Gastrocnemius medialis (tissue), 4 donors: ENCODE measurements at places on chromosomes 6 and 20. TPM values are rescaled to one million over a fixed set of nuclear protein-coding genes. Genes with fewer than 3 reads are reported as not detected.

The CCR6 gene
- total RNA-seq = not detected

GRCh38 chr6:21769405-21769861 lies 175.9 kb downstream of the SOX4 start:
- H3K36me3 ChIP-seq = no peaks in the 10 kb centered on the region
- no peaks in the 10 kb centered on the region for H3K27me3 ChIP-seq
- peaks cover 15% of the 10 kb centered on the region for H3K4me1 ChIP-seq
- no peak overlapping the region for H3K4me3 ChIP-seq
- peak overlapping the region; percentile 57 for H3K27ac ChIP-seq

GRCh38 chr20:46204594-46205186 lies 86.6 kb downstream of the CD40 start:
- no peak overlapping the region for H3K27ac ChIP-seq
- no peaks in the 10 kb centered on the region for H3K36me3 ChIP-seq
- peaks cover 4% of the 10 kb centered on the region for H3K4me1 ChIP-seq
- H3K4me3 ChIP-seq = no peak overlapping the region

DNA sequence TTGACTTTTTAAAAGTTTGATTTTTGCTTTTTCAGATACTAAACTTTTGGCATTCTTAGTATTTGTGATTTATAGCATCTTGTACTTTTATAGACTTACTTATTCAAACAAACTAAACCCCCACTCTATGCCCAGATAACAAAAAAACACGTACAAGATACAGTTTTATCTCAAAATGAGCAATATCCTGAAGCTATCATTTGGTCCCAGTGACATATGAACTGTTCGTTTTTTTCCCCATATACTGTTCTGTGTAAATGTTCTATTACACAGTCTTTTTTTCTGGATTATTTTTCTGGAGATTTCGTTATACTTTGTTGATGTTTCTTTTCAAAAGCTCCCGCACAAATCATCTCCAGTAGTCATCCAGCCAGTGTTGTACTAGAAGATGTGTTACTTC lies 27.3 kb upstream of the SERINC3 start:
- H3K36me3 ChIP-seq = no peaks in the 10 kb centered on the region
- no peaks in the 10 kb centered on the region for H3K27me3 ChIP-seq
- H3K4me3 ChIP-seq = no peak overlapping the region
- no peak for DNase-seq
- peak overlapping the region; percentile 15 for H3K27ac ChIP-seq

GRCh38 chr6:5121479-5121878 lies 36.3 kb downstream of the PPP1R3G start:
- no peak overlapping the region for H3K4me3 ChIP-seq
- H3K27me3 ChIP-seq = no peaks in the 10 kb centered on the region

DNA sequence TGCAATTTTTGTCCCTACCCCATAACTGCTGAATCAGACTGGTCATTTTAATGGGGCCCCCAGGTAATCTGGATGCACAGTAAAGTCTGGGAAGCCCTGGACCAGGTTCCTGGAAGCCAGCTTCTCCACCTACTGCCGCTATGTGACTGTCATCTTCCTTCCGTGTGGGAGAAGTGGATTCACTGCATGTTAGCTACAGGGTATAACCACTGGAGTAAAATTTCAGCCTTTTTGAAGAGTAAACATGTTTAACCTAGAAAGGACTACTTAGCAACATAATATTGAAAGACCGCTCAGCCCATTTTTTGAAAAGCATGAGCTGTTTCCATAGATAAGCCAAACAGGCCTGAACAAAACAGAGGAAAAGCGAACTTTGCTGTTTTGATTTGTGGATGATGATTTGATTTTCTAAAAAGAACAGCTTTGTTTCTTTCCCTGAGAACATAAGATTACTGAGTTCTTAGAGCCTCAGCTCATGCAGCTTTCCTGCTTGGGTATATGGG lies 208.1 kb downstream of the PLCB4 start:
- H3K4me3 ChIP-seq = no peak overlapping the region
- H3K4me1 ChIP-seq = peaks cover 12% of the 10 kb centered on the region
- H3K27me3 ChIP-seq = no peaks in the 10 kb centered on the region
- H3K27ac ChIP-seq = no peak overlapping the region
- no peak for DNase-seq
- no peaks in the 10 kb centered on the region for H3K36me3 ChIP-seq

GRCh38 chr20:56974499-56975250 lies 291.8 kb downstream of the BMP7 start:
- H3K36me3 ChIP-seq = no peaks in the 10 kb centered on the region
- no peak overlapping the region for H3K27ac ChIP-seq
- H3K4me3 ChIP-seq = no peak overlapping the region
- H3K4me1 ChIP-seq = no peaks in the 10 kb centered on the region

GRCh38 chr20:17437251-17437650 lies 93.9 kb downstream of the BFSP1 start:
- no peaks in the 10 kb centered on the region for H3K36me3 ChIP-seq
- H3K4me1 ChIP-seq = no peaks in the 10 kb centered on the region
- no peak overlapping the region for H3K27ac ChIP-seq
- no peak overlapping the region for H3K4me3 ChIP-seq
- H3K27me3 ChIP-seq = no peaks in the 10 kb centered on the region
- DNase-seq = no peak

DNA sequence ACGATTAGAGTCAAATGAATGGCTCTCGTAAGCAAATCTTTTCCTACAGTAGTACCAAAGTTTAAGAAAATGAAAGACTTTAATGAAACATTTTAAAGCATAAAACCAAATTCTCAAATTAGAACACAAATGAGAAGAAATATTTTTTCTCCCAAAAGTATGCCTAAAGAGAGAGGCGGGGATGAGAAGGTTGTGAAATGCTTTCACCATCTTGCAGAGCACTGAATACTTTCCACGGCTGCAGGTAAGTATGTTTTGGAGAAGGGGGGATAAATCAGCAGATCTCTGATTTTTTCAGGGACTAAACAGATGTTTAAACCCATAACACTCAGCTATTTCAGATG lies 277.1 kb downstream of the ADGB start:
- H3K36me3 ChIP-seq = no peaks in the 10 kb centered on the region
- no peak overlapping the region for H3K27ac ChIP-seq
- H3K4me3 ChIP-seq = no peak overlapping the region
- H3K4me1 ChIP-seq = no peaks in the 10 kb centered on the region
- H3K27me3 ChIP-seq = no peaks in the 10 kb centered on the region
- DNase-seq = no peak

GRCh38 chr20:24966317-24967012 lies 17.4 kb downstream of the CST7 start:
- no peaks in the 10 kb centered on the region for H3K4me1 ChIP-seq
- H3K27me3 ChIP-seq = no peaks in the 10 kb centered on the region
- no peaks in the 10 kb centered on the region for H3K36me3 ChIP-seq
- H3K4me3 ChIP-seq = no peak overlapping the region
- H3K27ac ChIP-seq = no peak overlapping the region

The SLC22A2 gene
- not detected for total RNA-seq

DNA sequence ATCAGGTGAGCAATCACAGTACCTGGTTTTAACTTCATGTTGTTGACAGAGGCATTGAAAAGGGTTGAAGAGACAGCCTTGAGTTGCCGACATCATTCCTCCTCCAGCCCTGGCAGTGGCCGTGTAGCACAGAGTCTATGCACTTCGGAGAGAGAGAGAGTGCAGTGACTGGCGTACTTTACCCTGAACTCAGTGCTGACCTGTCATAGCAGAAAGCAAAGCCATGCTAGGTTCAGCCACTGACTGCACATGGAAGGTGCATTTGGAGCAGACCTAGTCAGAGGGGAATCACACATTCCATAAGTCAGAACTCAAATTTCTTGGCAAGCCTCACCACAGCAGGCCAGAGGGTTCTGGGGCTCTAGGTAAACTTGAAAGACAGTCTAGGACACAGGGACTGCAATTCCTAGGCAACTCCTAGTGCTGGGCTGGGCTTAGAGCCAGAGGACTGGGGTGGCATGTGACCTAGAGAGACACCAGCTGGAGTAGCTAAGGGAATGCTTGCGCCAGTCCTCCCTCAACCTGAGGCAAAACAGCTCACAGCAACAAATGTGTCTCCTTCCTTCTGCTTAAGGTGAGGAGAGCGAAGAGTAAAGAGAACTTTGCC lies 69.1 kb downstream of the ELOVL4 start:
- H3K4me3 ChIP-seq = no peak overlapping the region
- H3K27ac ChIP-seq = no peak overlapping the region
- H3K4me1 ChIP-seq = no peaks in the 10 kb centered on the region
- DNase-seq = peak; percentile 5
- H3K36me3 ChIP-seq = no peaks in the 10 kb centered on the region

GRCh38 chr6:170553534-170554012 lies 466 bp upstream of the PSMB1 start:
- H3K4me1 ChIP-seq = peaks cover 57% of the 10 kb centered on the region
- DNase-seq = no peak
- H3K4me3 ChIP-seq = peak overlapping the region; percentile 95
- peaks cover 11% of the 10 kb centered on the region for H3K36me3 ChIP-seq

GRCh38 chr20:57714409-57715267 lies 4.8 kb upstream of the PMEPA1 start:
- DNase-seq = peak; percentile 56
- no peak overlapping the region for H3K4me3 ChIP-seq
- H3K36me3 ChIP-seq = no peaks in the 10 kb centered on the region
- no peaks in the 10 kb centered on the region for H3K27me3 ChIP-seq

DNA sequence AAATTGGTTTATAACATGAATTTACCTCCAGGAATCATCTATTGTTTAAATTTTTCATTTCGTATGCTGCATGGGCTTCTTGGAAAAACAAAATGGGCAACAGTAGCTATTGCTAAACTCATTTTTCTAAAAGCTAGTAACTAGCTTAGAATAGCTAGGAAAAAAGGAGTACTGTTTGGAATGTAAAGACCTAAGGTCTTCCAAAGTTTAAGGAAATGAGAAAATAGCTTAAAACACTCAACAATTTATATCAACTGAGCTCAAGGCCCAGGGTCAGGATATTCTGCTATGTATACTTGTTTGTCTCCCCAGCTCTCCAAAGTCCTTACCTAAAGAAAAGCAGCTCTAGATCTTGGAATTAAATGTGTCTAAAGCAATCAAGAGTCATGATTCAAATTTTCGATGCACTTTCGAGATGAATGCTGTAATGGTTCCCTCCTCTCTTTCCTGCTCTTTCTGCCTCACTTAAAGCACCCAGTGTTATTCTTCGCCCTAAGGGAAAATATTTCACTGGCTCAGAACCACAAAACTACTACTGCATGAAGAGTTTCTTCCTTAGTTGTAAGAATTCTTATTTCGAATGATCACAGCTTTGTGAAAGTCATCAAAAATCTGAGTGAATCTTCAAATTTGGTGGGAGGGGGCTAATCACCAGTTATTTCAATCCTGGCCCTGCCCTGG lies 41.6 kb downstream of the LYRM4 start:
- no peaks in the 10 kb centered on the region for H3K4me1 ChIP-seq
- no peak overlapping the region for H3K27ac ChIP-seq
- H3K27me3 ChIP-seq = no peaks in the 10 kb centered on the region
- no peak for DNase-seq
- no peak overlapping the region for H3K4me3 ChIP-seq
- peaks cover 3% of the 10 kb centered on the region for H3K36me3 ChIP-seq

GRCh38 chr6:143839196-143839595 lies 3.9 kb upstream of the LTV1 start:
- H3K36me3 ChIP-seq = no peaks in the 10 kb centered on the region
- H3K27me3 ChIP-seq = no peaks in the 10 kb centered on the region
- H3K4me1 ChIP-seq = peaks cover 6% of the 10 kb centered on the region
- H3K27ac ChIP-seq = no peak overlapping the region
- H3K4me3 ChIP-seq = no peak overlapping the region

The GTSF1L gene
- total RNA-seq = not detected

GRCh38 chr20:531608-532007 lies 12.0 kb downstream of the CSNK2A1 start:
- no peak overlapping the region for H3K27ac ChIP-seq
- H3K27me3 ChIP-seq = no peaks in the 10 kb centered on the region
- peaks cover 31% of the 10 kb centered on the region for H3K4me1 ChIP-seq
- H3K4me3 ChIP-seq = no peak overlapping the region

DNA sequence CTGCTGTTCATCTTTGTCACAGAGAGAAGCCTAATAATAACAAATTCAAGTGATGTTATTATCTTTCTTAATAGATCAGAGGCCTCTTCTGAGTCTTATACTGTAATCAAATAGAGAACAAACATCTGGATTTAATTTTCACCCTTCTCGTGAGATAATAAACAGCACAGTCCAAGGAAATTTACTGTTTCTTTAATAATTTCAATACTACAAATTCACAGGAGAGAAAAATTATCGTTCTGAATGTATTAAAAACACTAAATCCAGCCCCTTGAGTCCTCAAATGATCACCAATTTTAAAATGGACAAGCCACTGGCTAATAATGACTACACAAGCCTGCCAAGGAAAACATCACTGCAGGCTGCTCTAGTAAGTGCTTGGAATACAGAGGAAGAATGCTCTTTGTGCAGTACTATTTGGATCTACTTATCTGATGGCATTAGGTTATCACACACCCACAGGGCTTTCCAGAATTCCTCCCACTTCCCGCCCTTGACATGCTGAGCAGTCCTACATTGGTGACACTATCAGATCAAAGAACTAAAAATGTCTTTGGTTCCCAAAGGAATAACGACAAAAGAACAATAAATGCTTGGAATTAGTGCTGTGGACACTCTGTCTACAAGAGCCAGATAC lies 38.1 kb downstream of the SYNE1 start:
- H3K36me3 ChIP-seq = no peaks in the 10 kb centered on the region
- DNase-seq = no peak
- no peak overlapping the region for H3K4me3 ChIP-seq

DNA sequence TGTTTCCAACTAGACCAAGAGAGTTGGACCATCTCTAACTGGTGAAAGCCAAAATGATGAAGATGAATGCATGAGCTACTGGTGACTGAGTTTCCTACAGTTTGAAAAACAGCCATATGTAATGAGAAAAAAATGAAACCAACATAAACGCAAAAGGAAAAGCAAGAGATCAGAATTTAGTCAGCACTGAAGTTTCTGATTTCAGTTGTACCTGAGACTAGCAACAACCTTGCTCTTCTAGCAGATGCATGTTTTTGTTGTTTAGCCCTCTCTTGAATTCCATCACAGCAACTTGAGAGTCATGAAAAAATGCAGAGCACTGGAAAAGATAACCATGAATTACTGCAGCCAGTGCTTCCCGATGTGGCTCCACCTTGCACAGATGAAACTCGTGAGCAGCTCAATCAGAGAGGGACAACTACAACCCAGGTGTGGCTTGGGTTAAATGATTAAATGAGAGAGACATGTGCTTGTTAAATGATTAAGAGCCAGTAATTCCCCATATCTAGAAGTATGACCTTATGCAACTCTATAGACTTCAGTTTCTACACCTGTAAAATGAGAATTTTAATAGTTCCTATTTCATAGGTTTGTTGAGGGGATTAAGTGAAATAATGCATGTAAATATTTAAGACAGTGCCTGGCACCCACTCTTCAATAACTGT lies 104.8 kb downstream of the ELOVL4 start:
- DNase-seq = no peak
- H3K27ac ChIP-seq = no peak overlapping the region
- H3K36me3 ChIP-seq = no peaks in the 10 kb centered on the region
- H3K4me3 ChIP-seq = no peak overlapping the region
- H3K4me1 ChIP-seq = no peaks in the 10 kb centered on the region

GRCh38 chr6:114541794-114542193 lies 199.0 kb upstream of the HS3ST5 start:
- no peak overlapping the region for H3K27ac ChIP-seq
- H3K4me1 ChIP-seq = no peaks in the 10 kb centered on the region
- H3K27me3 ChIP-seq = no peaks in the 10 kb centered on the region
- no peaks in the 10 kb centered on the region for H3K36me3 ChIP-seq
- H3K4me3 ChIP-seq = no peak overlapping the region

The ZSWIM3 gene
- 2.4 TPM for total RNA-seq

The RFX6 gene
- not detected for total RNA-seq

The HUS1B gene
- total RNA-seq = not detected
